ENCODE measurements at places on chromosomes 16 and 17.

GRCh38 chr16:17496891-17497290, 26.1 kb upstream of the XYLT1 start:
- DNase-seq = no peak

GRCh38 chr16:20923876-20924275, 23.3 kb downstream of the LYRM1 start:
- DNase-seq = no peak

DNA sequence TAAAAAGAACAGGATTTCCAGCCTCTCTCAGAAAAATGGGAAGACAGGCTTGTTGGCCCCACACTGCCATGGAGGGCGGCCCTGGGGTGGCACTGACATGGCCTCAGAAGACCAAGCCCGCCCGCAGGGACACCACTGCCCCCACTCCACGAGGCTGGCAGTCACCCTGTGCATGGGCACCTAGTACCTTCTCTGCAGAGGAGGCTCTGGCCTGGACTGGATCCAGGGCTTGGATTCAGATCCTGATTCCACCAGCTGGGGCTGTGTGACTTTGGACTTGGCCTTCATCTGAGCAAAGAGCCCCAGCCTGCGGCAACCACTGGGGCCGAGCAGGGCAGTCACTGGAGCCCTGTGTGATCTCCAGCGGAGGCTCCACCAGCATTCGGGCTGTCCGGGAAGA, 16.8 kb upstream of the FASN start:
- DNase-seq = no peak

DNA sequence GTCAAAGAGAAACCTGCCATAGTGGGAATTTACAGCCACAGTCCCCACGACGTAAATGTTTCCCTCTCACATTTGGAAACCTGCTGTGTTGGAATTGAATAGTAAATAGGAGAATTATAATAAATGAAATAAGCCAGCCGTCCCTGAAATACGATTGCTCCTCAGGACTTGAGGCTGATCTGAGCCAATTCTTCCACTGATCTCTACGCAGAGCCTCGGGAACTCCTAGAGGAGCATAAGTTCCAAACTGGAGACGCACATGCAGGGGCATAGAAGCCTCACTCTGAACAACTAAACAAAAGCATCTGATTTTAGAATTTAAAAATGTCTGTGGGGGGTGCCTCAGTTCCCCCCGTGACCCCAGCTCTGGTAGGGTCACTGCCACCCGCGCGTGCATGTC, 10.2 kb upstream of the TEX19 start:
- DNase-seq = no peak

- DNase-seq = no peak
Observed at GRCh38 chr17:48728232-48729231, at the start of gene HOXB13. HOXB13 (minus strand) TSS chr17:48728750; CDS start chr17:48728593, 157 bp downstream.

DNA sequence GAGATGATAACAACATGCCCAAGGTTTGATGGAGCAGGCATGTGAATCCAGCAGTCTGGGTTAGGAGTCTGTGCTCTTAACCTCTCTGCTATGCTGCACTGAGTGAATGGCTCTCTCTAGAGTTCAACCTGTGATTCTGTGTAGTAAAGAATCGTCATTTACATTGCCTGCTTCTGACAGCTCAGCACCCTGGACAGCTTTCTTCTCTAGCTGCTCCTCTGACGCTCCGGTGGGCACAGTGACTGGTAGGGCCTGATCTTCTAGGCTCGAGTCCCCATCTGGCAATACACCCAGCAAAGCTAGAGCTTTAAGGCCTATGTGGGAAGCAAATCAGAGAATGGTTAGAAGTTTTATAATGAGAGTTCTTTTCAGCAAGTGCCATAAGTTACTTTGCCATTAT, 85.3 kb upstream of the ATP2A3 start:
- no peak for DNase-seq

GRCh38 chr17:57294101-57294500, 37.8 kb downstream of the MSI2 start:
- DNase-seq = peak; percentile 58

GRCh38 chr16:86590501-86591144, 12.3 kb downstream of the FOXL1 start:
- DNase-seq = no peak

DNA sequence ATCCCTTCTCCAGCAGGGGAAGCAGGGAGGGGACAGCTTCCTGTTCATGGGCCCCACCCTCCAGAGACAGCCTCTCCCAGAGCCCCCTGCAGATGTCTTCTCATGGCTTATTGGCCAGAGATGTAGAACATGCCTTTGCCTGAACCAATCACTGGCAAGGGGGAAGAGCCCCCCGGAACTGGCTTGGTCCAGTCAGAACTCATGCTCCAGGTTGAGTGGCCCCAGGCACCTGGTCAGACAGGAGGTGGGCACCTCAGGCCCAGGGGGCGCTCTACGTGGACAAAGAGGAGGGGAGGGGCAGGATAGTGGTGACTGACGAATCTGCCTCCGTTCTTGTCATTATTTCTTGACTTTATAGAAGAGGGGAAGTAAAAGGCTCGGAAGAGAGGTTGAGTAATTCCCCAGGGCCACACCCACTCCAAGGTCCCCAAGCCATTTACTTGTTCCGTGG, 23.6 kb downstream of the RAB11FIP4 start:
- no peak for DNase-seq

DNA sequence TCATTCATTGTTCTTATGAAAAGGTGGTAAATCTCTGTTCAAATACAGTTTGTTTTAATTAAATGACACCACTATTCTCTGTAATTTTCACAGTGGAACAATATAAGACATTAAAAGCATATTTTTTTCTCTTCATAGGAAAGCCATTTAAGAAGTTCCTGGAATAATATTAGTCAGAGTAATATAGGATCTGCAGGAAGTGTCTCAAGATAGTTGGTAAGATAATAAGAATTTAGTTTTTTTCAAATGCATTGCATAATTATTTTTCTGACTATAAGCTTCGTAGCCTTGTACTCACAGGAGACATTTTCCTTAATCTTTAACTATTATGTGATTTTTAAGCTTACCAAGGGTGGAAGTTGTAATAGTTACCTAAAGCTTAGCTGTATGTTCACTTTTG, 16.9 kb downstream of the STXBP4 start:
- DNase-seq = no peak

- DNase-seq = peak; percentile 70
Observed at GRCh38 chr16:30658731-30659506, 688 bp downstream of the FBRS start.

GRCh38 chr16:83888672-83889044, 10.3 kb upstream of the MLYCD start:
- no peak for DNase-seq

GRCh38 chr17:42076797-42077559, 21.3 kb downstream of the ZNF385C start:
- DNase-seq = no peak

- DNase-seq = no peak
Observed at GRCh38 chr17:79174905-79175856, 100.6 kb downstream of the ENGASE start.

DNA sequence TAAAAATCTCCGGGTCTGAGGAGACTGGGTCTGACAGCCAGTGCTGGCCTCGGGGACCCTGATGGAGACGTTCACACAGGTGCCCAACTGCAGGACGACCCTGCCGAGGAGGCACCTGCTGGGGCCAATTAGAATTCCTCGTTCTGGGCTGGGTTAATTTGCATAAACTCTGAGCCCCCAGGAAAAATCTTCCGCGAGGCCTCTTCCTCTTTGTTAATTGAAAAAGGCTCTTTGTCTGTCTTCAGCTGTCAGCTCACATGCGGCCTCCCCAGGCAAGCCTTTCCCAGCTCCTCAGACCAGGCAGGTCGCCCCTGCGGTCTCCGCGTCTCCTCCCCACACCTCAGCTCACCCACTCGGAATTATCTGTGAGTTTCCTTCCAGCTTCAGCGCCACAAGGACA, 400.2 kb downstream of the SEC14L1 start:
- peak; percentile 56 for DNase-seq

- no peak for DNase-seq
Observed at GRCh38 chr16:14329727-14330350, 258.7 kb downstream of the MRTFB start.

DNA sequence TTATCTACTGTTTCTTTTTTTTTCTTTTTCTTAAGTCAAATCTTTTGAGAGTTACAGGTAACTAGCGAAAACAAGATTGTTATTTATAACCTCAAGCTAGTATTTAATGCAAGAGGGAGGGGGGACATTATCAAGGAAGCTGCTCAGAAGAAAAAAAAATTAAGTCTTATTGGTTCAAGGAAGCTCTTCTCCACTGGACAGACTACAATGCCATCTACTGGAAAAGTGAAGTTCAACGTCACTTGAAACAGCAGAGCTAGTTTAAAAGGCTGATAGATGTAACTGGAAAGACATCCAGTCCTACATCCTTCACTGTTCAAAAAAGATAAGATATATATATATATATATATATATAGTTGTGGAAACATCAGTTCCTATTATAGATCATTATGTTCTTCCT, 418.0 kb upstream of the PSMD7 start:
- DNase-seq = peak; percentile 36

DNA sequence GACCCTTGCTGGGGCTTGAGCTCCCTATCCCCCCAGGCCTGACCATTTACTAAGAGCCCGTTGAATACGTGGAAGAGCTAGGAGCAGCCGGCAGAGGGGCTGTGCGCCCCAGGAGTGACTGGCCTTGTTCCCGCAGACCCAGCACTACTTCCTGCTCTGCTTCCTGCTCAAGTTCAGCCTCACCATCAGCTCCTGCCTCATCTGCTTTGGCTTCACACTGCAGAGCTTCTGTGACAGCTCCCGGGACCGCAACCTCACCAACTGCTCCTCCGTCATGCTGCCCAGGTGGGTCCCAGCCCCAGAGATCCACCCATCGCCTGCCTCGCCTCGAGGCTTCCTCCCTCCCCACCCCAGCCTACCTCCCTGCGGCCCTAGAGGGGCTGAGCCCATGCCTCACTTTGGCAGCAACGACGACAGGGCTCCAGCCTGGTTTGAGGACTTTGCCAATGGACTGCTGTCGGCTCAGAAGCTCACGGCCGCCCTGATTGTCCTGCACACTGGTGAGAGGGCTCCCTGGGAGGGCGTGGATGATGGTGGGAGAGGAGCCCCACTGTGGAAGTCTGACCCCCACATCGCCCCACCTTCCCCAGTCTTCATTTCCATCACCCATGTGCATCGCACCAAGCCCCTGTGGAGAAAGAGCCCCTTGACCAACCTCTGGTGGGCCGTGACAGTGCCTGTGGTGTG, 17.2 kb downstream of the CASKIN2 start:
- no peak for DNase-seq

DNA sequence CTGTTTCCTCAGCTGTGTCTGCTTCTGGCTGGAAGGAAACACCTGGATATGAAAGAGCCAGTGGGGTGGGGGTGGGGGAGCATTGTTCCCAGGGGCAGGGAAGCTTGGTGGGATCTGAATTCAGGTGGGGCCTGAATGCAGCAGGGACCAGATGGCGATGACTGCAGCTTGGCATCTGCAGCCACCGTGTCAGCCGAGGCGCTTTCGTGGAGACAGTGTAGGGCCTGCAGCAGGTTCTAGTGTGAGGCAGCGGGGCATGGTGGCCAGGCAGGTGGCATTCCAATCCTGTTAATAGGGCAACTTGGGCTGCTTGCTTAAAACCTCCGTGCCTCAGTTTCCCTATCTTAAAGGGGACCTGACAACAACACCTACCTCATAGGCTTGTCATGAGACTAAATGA, 1.7 kb downstream of the PIK3R6 start:
- DNase-seq = no peak

GRCh38 chr17:49252148-49252695, 21.6 kb upstream of the PHOSPHO1 start:
- DNase-seq = no peak

GRCh38 chr16:51629576-51629975, 478.5 kb upstream of the SALL1 start:
- no peak for DNase-seq

- DNase-seq = no peak
Observed at GRCh38 chr16:22633280-22633679, 122.6 kb downstream of the NPIPB5 start.

GRCh38 chr17:40362696-40363110, 1.8 kb downstream of the GJD3 start:
- peak; percentile 91 for DNase-seq

DNA sequence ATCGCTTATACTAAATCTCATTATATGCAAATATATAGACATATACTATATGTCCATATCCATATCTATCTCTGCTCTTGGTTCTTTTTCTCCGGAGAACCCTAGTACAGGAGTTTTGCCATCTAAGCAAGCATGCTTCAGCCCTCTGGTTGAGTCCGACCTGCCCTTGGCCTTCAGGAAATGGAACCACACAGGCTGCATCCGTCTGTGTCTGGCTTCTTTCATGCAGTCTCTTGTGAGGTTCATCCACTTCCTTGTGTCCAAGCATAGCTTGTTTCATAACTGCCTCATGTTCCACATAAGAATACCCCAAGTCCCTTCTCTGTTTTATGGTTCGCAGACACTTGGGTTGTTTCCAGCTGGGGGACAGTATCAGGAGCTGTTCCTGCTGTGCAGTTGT, 16.8 kb downstream of the SNX20 start:
- DNase-seq = no peak

DNA sequence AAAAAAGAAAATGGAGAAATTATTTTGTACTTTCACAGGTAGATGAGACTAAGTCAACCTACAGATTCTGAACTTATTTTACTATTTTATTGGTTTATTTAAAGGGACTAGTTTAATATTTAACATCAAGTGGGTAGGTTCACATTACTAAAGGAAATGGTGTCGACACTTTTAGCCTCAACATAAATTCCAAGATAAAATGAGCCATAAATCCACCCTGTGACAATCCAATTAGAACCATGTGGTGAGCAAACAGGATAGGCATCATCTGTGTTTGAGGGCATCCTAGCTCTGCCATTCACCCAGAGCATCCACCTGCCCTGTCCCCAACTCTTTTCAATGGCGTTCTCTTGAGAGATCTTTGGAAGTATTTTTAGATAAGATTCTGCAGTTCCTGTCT, 92.8 kb upstream of the PMFBP1 start:
- no peak for DNase-seq

- DNase-seq = no peak
Observed at GRCh38 chr17:45110676-45111611, 21.4 kb downstream of the PLCD3 start.

DNA sequence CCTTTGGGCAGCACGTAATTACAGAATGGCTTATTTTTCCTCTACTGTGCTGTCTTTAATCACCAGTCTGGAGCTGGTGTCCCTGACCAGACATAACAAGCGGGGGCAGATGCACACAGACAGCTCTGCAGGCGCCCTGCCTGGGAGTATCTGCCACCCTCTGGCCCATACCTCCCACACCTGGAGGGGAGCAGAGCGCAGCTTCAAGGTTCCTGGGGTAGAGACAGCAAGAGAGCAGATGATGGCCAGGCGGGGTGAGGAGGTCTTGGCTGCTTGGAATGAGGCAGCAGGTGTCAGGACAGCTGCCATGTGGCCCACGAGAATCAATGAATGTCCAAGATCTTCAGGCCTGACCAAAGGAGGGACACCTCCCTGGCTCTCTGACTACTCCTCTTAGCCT, 23.8 kb downstream of the TMEM94 start:
- DNase-seq = no peak

- no peak for DNase-seq
Observed at GRCh38 chr17:8649157-8650118, 18.9 kb upstream of the MYH10 start.

DNA sequence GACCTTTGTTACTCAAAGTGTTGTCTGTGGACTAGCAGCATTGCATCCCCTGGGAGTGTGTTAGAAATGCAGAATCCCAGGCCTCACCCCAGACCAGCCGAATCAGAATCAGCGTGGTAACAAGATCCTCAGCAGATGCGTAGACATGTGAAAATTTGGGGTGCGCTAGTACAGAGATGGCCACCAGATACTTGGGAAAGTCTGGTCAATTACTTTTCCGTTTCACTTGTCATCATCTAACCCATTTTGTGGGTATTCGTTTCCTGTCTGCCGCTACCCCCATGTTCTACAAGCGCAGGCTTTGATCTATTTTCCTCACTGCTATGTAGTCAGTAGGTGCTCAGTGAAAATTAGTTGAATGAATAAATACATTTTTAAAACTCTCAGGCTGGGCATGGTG, 33.1 kb upstream of the HERPUD1 start:
- DNase-seq = no peak

Measured in NCI-H526 (cell line).